ENCODE measurements at places on chromosomes 5 and 9. TPM values are rescaled to one million over a fixed set of nuclear protein-coding genes. Genes with fewer than 3 reads are reported as not detected.

The BARHL1 gene
- not detected for total RNA-seq

DNA sequence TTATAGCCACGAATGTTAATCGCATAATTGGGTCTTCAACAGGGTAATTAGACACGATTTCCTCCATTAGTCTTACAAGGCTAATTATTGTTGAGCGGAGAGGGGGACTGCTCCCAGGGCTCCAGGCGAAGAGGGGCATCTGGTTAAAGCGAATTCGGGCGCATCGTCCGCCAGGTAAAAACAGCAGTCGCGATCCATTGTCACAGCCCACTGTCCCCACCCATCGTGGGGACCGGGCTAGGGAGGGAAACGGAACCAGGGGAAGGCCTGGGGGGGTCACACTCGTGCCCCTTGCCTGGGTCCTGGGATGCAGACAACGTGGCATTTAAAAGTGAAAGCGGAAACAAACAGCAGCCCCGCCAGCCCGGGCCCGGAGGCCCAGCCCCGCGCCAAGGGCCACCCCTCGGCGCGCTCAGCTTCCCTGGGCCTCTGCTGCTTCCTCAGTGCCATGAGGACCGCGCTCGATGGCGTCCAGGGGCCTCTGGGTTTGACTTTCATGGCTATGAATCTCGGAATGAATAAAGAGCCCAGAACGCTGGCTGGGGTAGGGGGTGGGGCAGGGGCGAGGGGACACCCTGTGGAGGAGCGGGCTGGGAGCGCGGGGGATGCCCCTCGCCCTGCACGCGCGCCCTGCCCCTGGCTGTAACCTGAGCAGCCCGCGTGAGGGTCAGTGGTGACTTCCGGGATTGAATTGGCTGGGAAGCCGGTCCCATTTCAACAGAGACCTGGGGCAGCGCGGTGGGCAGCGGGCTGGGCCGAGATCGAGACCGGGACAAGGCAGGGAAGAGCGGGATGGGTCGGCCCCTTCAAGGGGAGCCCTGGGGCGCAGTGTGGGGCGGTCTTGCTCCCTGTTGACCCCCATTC is 99.9 kb downstream of the GTF3C4 start:
- peak; percentile 59 for DNase-seq

- no peak for DNase-seq
Measured at GRCh38 chr5:160289721-160290120, 22.6 kb downstream of the CCNJL start.

The PCDHGA12 gene
- total RNA-seq: 0.75 TPM

DNA sequence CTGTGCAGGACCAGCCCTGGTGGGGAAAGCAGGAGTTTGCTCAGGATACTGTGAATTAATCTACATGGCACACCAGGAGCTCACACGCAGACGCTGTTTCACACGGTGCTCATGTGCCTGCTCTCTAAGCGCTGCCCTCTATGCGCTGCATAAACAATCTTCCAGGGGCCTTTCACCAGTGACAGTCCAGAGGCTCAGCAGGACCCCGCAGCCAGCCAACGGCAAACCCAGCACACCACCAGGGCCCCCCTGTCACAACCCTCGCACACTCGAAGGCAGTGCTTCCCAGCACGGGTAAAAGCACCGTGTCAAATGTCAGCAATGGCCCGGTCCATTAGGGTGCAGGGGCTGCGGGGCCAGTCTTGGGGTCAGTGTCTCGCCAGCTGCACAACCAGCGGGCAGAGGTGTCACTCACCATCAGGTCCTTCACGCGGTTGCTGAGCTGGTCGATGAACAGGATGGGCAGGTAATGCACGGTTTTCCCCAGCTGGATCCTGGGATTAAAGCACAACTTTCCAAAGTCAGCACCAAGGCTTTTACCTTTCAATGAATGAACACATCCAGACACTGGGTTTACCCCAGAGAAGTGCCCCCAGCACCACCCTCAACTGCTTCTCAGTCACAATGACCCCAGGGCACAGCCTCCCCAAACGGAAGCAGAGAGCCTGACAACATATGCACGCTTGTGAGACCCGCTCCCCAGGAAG is 7.3 kb downstream of the CLPTM1L start:
- peak; percentile 70 for DNase-seq

DNA sequence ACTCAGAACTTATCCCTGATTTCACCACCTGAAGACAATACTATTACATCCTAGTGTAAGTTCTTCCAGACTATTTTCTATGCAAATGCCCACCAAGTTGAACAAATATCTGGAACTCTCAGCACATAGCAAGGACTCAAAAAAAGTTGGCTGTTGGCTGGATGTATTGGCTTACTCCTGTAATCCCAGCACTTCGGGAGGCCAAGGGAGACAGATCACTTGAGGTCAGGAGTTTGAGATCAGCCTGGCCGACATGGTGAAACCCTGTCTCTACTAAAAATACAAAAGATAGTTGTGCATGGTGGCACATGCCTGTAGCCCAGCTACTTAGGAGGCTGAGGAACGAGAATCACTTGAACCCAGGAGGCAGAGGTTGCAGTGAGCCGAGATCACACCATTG is 15.0 kb upstream of the VPS13A start:
- DNase-seq: no peak

DNA sequence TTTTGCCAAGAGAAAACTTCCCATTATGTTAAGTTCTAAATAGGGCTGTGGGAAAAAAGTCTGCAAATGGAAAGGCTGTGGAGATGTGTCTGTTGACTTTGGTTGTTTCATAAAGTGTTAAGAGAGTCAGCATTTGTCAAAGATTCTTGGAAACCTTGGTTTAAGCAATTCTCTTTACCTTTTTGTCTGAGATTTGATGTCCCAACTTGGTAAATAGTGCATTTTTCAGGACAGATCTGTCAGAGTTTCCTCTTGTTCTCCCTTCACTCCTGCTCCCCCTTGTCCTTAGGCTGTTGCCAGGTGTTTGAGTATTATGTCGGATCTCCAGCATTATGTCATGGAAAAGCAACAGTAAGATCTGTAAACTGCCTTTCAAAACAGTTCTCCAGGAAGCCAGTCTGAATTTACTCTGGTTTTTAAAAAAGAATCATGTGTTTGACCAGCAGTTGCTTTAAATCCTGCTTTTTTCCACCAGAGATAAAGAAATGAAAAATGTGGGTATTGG is 79.1 kb upstream of the ADAMTSL1 start:
- no peak for DNase-seq

The PTGS1 gene
- total RNA-seq: 0.59 TPM

GRCh38 chr5:52554293-52554692 is 233.4 kb upstream of the ITGA1 start:
- DNase-seq: no peak

The THOC3 gene
- 26.8 TPM for total RNA-seq

DNA sequence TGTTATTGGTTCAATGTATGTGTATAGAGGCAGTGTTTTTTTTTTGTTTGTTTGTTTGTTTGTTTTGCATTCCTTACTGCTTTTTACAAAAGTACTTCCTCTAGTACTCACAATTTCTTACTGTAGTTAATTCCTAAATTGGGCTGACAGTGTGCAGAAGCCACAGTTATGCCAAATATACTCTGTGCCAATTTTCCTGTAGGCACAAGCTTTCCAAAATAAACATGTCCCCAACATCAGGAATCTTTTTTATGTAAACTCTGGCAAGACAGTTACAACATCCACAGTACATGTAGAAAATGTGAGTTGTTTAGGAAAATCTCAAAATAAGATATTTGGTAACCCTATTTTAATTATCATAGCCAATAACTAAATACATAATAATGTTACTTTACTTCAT is 161.6 kb upstream of the TSLP start:
- no peak for DNase-seq
